CD4-positive, alpha-beta T cell treated with Interleukin-6 for 4 hours (primary cell): ENCODE measurements at places on chromosomes 4 and X.

- DNase-seq: peak; percentile 6
Observed at GRCh38 chr4:168076989-168077725, 15.2 kb upstream of the ANXA10 start.

GRCh38 chr4:81510643-81511178, 39.0 kb upstream of the RASGEF1B start:
- DNase-seq: no peak

DNA sequence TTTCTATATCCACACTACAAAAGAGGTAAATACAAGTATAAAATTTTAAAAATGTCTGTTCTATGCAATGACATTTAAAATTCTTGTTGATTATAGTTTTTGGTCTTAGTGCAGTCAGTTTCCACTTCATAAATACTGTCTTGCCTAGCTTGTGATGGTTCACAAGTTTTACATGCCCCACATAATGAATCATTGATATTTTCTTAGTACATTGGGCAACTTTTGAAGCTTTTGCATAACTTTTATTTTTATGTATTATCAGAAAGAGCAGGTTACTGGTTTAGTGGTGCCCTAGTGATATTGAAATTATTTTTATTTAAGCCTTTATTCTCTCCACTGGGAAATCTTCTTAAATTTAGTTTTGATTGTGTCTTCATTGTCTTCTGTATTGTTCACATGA, 388.0 kb downstream of the CCSER1 start:
- no peak for DNase-seq

GRCh38 chr4:8790749-8791148, 80.9 kb downstream of the HMX1 start:
- no peak for DNase-seq

DNA sequence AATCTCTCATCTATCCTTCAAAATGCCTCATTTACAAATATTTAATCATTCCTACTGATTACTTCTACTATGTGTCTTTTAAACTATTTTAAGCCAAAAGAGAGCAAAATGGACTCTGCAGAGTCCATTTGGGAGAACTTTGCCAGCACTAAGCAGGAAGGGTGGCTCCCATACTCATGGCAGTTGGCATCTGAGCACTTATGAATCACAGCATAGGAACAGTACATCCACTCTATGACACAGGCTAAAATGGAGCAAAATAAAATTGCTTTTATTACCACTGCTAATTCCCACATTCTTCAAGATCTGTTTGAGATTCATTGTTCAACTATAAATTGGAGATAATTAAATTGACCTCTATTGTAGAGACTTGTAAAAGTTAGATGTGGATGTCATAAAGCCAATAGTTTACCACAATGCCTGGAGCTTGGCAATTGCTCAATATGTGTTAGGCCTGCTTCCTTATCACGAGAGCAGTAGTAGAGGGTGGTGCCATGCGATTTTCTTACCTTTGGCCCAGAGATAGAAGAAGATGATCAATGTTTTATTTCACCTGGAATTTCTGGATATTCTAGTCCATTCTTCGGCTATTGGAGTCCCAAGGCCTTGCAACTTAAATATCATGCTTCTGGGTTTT, 19.1 kb downstream of the HPGD start:
- DNase-seq: no peak

DNA sequence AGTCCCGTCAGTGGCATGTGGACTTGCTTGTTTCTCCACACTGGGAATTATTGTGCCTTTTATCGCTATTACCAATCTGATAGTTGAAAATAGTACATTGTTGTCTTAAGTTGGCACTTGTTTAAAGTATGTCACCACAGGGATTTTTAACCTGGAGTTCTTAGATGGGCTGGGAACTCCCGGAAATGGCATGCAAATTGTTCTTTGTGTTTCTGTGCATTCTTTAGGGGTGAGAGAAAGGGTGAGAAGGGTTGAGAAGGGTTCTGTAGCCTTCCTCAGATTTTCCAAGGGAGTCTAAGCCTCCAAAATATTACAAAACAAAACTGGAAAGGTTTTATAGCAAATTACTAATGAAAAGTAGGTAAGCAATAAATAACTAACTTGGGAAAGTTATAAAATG, 176.9 kb downstream of the ZIC3 start:
- DNase-seq: no peak

GRCh38 chrX:40142417-40142816, 44.7 kb upstream of the BCOR start:
- DNase-seq: no peak

GRCh38 chrX:130916636-130917422, 13.8 kb upstream of the ENOX2 start:
- peak; percentile 63 for DNase-seq

- no peak for DNase-seq
Observed at GRCh38 chr4:8090312-8090711, 68.3 kb downstream of the ABLIM2 start.

GRCh38 chrX:17053502-17053901, 107.0 kb downstream of the REPS2 start:
- DNase-seq: no peak

GRCh38 chrX:131025336-131025735, 32.8 kb upstream of the ARHGAP36 start:
- no peak for DNase-seq

- peak; percentile 10 for DNase-seq
Observed at GRCh38 chr4:83660578-83660977, 124.7 kb downstream of the GPAT3 start.

DNA sequence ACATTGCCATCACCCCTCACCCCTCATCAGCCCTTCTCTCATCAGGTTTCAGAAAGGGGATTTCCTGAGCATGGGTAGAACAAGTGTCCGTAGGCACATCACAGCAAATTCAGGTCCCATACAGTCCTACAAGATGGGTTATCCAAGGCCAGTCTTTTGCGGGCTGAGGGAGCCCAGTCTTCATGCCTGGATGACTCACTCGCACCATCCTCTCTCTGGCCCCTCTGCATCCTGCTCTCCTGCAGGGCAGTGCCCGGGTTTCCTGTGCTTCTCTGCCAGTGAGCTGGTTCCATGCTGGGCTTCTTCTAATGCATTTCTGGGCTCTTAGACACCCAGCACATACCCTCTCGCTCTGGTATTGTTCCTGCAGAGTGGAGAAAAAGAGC, 7.3 kb upstream of the INTS6L start:
- no peak for DNase-seq

GRCh38 chr4:183831683-183832082, 73.4 kb upstream of the STOX2 start:
- DNase-seq: no peak

- no peak for DNase-seq
Observed at GRCh38 chrX:44785652-44786051, 58.2 kb upstream of the DUSP21 start.

DNA sequence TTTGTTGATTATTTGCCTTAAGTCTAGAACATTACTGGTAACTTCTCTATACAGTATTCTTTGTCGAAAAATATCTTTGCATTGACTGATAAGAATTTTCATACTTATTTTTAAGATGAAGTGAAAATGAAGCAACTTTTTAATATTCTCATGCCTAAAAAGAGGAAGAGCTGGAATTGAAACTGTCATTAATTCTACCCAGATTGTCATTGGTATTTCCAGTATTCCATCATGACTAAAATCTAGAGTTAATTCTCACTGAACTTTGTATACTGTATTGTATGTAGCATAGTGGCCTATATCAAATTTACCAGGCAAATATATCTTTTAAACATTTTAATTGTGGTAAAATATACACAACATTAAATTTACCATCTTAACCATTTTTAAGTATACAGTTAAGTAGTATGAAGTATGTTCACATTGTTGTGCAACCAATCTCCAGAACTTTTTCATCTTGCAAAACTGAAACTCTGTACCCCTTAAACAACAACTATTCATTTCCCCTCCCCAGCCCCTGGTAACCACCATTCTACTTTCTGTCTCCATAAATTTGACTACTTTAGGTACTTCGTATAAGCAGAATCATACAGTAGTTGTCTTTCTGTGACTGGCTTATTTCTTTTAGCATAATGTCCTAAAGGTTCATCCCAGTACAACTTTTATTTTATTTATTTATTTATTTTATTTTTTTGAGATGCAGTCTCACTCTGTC, 24.3 kb upstream of the ZNF41 start:
- DNase-seq: no peak

DNA sequence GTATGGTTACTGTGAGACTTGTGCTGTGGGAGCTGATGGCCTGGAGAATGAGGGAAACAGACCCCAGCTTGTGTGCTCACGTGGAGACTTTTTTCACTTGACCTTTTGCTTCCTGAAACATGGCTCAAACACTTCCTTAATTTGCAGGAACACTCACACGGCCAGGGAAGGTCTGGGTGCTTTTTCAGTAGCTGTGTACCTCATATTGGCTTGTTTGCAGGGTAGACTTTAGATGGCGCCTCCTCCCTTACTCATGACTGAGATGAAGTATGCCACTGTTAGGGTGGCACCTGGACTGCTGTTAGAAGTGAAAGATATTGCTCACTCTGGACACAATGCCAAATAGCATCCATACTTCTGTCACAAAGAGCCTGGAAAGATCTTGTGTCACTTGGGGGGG, 75.7 kb upstream of the WDR1 start:
- DNase-seq: no peak

DNA sequence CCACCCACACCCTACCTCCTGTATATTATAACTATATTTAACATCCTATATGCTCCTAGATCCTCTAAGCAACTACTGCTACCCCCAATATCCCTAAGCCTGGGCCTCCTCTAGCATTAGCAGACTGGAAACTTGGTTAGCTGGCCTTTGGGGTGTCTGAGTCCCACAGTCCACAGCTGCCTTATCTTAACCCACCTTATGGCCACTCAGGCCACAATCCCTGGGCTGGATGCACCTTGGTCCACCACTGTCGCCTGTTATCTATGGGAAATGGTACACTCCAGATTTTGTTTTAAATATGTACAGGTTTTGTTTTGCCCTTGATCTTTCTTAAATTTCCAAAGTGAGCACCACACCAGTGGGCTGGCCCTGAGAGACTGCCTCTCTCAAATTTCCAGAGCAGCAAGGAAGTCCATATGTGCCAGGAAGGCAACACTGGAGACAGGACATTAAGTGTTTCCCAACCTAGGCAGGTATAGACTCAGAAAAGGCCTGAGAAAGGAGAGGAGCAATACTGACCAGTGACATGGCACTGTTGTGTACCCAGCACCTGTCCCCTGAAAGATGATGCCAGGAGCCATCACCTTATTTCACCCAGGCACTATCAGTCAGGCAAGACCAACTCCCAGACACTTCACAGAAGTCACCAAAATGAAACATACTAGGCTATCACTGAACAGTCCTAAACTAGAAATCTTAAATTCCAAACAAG, 921 bp downstream of the PFKFB1 start:
- no peak for DNase-seq

DNA sequence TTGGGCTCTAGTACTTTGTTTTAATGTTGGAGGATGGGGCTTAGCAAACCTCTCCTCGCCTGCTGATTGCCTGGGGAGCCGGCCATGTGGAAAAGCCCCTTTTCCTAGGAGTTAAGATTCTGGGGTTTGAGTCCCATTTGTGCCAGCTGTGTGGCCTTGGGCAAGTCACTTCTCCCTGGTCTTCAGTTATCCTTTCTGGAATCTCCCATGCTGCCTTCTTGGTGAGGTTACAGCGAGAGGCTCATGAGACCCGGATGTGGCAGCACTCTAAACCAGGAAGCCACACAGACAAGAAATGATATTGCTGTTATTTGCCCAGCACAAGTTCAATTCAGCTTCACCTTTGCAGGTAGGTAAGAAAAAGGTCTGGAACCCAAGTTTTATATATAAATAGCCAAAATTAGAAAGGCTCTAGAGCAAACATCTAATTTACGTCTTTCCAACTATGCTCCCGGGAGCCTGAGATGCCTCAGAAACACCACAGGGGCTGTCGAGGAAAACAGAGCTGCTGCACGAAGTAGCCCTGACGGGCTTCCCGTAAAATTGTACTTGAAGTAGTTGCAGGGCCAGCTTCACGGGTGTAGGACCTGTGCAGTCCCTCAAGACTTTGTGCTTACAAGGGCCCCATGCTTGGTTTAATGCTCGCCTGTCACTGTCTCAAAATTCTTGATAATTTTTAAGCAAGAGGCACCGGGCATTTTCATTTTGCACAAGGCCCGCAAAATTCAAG, 8.3 kb upstream of the SASH3 start:
- DNase-seq: peak; percentile 63

GRCh38 chrX:5971300-5971699, 257.4 kb downstream of the NLGN4X start:
- DNase-seq: no peak

DNA sequence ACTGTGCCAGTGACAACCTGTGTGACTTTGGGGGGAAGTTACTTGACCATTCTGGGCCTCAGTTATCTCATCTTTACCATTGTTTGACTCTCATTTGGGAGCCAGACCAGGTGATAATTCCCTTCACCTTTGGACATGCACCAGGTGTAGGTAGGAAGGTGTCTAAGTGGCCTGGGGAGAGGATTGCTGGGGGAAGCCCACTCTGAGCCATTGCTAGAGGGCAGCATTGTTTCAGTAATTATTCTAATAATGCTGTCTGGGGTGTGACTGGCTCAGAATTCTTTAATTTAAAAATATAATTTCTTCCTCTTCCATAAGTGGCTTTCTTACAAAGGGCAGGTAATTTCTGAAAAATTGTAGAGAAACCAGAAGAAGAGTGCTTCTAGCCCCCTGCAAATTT, 104.3 kb downstream of the RTL9 start:
- DNase-seq: no peak

- no peak for DNase-seq
Observed at GRCh38 chrX:153880440-153880815, 5.5 kb downstream of the L1CAM start.

- DNase-seq: peak; percentile 54
Observed at GRCh38 chr4:83112678-83113428, 1.7 kb downstream of the PLAC8 start.

GRCh38 chrX:124378643-124379042, 32.3 kb downstream of the SH2D1A start:
- no peak for DNase-seq

DNA sequence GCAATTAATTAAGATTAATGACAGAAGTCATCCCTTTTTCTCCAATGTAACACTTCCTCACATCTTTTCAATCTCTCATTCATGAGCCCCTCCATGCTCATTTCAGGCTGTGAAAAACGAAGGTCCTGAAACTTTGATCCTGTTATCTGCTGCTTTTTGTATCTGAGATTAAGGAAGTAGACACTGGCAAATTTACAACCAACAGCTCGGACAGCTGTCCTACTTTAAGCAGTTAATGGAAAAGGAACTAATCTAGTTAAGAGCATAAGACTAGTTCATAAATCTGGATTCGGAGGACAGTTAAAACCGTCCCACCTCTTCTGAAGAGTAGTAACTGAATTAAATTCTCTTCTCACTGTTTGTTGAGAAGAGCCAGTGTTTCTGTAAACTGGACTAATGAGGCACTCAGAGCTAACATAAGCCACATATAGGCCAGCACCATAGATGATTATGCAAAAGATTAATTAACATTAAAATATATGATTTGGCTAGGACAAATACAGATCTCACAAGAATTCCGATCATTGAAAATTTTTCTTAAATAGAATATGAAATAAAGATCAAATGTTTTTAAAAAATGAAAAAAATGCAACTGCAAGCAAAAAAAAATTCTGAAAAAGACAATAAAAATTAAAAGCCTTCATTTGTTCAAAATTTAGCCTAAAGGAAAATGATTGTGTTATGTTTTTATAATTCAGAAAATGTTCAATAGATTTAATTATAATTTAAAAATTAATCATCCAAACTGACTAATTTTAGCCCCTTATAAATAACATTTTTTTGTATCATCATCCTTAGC, 114.4 kb downstream of the ANTXR2 start:
- no peak for DNase-seq

GRCh38 chr4:141041021-141041476, 92.2 kb downstream of the RNF150 start:
- no peak for DNase-seq
